NCI-H460 (cell line): ENCODE measurements at places on chromosomes 7 and 10.

GRCh38 chr7:106290319-106290718 is 5.5 kb upstream of the NAMPT start:
- no peak for DNase-seq

DNA sequence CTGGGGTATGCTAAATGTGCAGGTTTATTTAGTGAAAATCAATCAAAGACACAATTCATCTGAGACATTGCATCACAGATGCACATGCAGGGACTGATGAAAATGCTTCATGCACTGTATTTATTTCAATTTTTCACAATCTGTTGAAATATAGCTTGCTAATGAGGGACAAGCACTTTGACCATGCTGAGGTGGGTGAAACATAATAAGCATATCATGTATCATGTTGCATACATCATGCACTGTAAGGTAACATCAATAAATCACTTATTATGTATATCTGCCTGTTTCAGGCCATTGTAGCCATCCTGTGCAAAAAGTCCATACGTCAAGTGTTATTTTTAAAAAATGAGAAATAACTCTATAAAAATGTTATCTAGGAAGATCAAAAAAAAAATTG is 426.9 kb upstream of the PCDH15 start:
- no peak for DNase-seq

DNA sequence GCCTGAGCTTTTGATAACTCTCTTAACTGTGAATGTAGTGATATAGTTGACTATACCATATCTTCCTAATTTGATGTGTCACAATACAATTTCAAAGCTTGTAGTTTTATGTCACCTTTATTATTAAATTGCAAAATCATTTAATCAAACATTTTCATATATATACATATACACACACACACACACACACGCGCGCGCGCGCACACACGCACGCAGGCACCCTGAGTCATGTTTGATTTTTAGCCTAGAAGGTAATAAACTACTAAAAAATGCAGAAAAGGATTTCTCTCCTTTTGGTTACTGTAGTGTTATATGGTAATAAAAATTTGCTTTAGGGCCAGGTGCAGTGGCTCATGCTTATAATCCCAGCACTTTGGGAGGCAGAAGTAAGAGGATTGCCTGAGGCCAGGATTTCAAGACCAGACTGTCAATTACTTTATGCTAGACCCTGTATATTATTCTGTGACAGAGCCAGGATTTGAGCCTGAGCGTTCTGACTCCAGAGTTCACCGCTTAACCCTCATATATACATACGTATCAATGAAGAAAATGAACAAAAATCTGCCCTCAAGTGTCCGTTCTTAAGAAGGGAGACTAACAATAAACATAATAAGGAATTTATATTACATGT is 89.6 kb downstream of the PODXL start:
- no peak for DNase-seq

DNA sequence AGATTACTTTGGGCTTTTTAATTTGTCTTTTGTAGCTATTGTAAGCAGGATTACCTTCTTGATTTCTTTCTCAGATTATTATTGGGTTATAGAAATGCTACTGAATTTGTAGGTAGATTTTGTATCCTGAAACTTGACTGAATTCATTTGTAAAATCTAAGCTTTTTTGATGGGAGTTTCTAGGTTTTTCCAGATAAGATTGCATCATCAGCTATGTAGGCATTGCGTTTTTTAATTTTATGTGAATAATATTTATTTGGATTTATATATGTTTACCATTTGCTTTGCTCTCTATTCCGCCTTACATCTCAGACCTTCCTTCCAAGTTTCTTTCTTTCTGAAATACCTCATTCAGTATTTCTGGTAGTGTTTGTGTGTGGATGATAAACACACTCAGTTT is 351.7 kb upstream of the ANKRD30A start:
- DNase-seq: no peak

DNA sequence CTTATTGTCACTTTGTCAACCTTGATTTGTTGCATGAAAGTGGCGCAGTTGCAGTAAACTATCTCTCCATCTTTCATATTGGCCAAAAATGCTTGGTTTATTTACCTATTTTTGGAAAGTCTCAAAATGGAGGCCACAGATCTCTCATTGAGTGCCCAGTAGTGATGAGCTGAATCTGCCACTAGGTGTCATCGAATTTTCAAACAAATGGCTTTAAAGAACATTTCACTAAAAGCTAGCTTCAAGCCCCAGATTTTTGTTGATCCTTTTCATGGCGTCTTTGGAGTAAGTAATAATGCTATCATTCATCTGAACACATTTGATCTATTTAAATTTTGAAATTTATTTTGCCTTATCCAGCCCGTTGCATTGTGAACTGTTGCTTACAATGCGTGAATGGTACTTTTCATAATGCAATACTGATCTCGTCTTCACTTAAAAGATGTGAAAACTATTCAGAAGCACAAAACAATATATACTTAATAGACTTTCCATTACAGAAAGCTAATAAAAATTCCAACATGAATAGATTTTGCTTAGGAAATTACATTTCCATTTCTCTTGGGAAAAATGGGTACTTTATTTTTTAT is 236.2 kb downstream of the DNAJB9 start:
- DNase-seq: peak; percentile 18

DNA sequence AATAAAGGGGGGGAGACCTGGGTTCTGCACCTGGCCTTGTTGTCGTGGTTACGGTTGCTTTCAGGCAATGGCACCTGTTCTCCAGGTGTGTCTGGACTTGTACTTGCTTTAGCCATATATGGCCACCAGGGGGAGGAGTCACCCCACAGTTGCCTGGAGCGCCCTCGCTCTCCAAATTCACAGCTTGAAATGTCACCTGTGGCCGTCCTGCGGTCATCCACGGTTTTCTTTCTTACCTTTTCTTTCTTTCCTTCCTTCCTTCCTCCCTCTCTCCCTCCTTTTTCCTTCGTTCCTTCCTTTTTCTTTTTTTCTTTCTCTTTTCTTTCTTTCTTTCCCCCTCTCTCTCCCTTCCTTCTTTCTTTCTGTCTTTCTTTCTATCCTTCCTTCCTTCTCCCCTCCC is 157.2 kb upstream of the ZNF92 start:
- DNase-seq: peak; percentile 57
